ENCODE measurements at places on chromosomes 6 and 20.

DNA sequence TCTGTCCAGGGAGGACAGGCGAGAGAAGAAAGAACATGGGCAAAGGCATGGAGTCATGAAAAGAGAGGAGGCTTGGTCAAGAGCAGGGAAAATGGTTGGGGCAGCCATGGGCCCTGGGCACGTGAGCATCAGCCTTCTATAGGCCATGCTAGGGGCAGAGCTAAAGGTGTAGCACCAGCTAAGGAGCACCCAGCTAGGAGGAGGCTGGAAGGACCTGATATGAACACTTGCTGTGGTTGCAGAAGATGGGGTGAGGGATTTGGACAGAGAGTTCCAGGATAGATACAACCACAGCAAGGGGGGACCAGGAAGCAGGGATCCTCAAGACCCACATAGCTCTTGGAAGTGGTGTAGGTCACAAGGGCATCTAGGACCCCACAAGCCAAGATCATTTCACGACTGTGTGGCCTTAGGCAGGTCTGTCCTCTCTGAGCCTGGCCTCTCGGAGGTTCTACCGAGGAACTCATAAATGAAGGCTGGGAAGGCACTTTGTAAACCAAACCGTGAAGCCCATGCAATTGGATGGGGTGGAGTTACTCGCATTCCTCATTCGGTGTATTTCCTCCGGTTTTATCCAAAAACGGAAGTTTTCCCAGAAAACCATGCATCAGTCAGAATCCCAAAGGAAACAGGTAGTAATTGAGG lies 74.0 kb upstream of the TOP1 start:
- H3K36me3 ChIP-seq = no peaks in the 10 kb centered on the region
- H3K4me3 ChIP-seq = no peak overlapping the region
- H3K4me1 ChIP-seq = no peaks in the 10 kb centered on the region
- no peak for DNase-seq

GRCh38 chr6:30344868-30345671 lies at the start of gene RPP21:
Gene RPP21 (plus strand): TSS chr6:30345156. CDS start chr6:30345172, 16 bp downstream.
- peak within 1 kb of the TSS; percentile 25 for H3K27ac ChIP-seq
- peak; percentile 91 for DNase-seq
- peaks cover 7% of the 10 kb centered on the region for H3K4me1 ChIP-seq
- H3K4me3 ChIP-seq = peak within 1 kb of the TSS; percentile 58

DNA sequence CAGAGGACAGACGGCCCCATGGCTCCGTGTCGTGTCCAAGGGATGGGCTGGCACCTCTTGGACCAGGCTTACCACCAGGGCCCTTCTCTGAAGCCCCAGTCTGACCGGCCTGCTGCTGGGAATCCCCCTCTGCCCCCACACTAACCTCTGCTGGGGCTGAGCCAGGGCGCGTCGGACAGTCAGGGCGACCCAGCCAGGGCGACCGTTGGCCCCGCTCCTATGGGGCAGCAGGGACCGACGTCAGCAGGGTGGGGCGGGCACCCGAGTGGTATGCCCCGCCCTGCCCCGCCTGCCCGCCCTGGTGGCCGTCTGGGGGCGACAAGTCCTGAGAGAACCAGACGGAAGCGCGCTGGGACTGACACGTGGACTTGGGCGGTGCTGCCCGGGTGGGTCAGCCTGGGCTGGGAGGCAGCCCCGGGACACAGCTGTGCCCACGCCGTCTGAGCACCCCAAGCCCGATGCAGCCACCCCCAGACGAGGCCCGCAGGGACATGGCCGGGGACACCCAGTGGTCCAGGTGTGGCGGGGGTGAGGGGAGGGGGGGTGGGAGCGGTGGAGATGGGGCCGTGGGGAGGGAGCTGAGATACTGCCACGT lies at the start of gene SLC17A9:
Gene SLC17A9, plus strand, starts transcription at position 337 of the 595 bp plus-strand sequence. Its CDS starts 122 bp downstream, at position 459.
- DNase-seq = peak; percentile 68
- H3K36me3 ChIP-seq = peaks cover 11% of the 10 kb centered on the region
- H3K4me1 ChIP-seq = peaks cover 20% of the 10 kb centered on the region
- no peaks in the 10 kb centered on the region for H3K27me3 ChIP-seq
- H3K27ac ChIP-seq = peak within 1 kb of the TSS; percentile 68

DNA sequence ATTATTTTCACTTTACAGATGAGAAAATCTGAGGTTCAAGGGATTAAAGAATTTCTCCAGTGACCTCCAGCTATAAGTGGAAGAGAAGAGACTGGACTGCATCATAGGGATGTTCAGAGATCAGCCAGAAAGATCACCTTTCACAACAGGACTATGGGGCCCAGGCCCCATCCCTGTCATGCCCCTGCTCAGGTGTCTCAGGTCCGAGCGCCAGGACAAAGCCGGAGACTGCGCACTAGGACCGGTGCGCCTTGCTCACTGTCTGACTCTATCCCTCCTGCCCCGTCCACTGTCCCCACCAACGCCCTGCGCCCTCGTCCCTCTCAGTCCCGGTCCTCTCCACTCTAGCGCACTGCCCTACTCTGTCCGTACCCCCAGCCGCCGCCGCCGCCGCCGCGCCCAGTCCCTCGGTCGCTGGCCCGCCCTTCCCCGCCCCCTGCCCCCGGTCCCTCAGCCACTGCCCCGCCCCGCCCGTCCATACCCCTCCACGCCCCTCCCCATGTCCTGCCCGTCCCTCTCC lies 521 bp upstream of the RAD21L1 start:
- no peak overlapping the region for H3K27ac ChIP-seq
- no peaks in the 10 kb centered on the region for H3K27me3 ChIP-seq
- H3K36me3 ChIP-seq = no peaks in the 10 kb centered on the region
- H3K4me1 ChIP-seq = peaks cover 6% of the 10 kb centered on the region
- DNase-seq = peak; percentile 48

Data from endothelial cell of umbilical vein (primary cell).